ENCODE measurements at places on chromosomes 11 and 22.

- no peak for DNase-seq
Measured at GRCh38 chr22:33720166-33720878, 200.0 kb downstream of the LARGE1 start.

- no peak for DNase-seq
Measured at GRCh38 chr11:67435727-67436458, 1.6 kb downstream of the PTPRCAP start.

GRCh38 chr11:101323997-101324396 lies 194.4 kb upstream of the PGR start:
- no peak for DNase-seq

DNA sequence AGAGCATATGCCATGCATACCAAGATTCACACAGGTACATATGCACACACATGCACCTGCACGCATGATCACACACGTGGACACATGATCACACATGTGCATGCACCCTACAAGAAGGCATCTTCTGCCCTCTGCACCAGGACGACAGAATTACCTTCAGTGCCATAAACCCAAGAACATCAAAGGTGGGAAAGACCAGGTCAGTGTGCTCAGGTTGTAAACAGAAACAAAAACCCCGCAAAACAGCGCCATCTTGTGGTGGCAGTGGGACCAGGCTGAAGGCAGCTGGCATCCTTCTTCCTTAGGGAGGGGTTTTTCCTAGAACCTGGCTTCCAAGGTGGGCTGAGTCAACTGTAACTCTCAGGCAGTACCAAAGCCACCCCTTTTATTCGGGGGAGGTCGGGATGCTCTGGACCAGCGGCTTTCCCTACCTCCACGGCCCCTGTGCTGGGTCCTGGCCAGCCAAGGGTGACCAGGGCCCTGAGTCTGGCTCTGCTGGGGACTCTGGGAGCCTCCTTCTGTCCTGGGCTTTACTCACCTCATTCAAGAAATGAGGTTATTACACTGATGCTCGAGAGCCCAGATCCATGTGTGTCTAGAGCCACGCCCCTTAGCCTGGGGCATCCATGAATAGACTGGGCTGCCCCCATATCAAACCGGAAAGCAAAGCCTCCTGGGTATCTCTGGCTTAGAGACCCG lies 69.4 kb upstream of the FGF3 start:
- DNase-seq, result peak; percentile 61

GRCh38 chr11:104819107-104819506 lies 79.2 kb downstream of the CASP12 start:
- no peak for DNase-seq

DNA sequence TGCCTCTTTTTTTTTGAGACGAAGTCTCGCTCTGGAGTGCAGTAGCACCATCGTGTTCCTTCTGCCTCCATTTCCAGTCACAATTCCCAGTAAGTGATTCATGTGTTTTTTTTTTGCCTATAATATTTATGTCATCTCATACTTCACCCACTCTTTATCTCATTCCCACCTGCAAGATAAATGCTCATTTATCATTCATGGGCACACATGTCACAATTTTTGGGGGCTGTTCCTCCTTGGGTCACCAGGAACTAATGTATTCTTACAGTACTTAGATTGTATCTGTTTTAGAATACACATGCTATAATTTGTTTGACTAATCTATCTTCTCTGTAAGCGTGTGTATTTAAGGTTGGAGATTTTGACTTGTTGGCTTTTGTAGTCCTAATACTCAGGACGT lies 222.7 kb downstream of the SWAP70 start:
- DNase-seq, result no peak

- no peak for DNase-seq
Measured at GRCh38 chr11:43928721-43929120, 13.7 kb upstream of the C11orf96 start.

DNA sequence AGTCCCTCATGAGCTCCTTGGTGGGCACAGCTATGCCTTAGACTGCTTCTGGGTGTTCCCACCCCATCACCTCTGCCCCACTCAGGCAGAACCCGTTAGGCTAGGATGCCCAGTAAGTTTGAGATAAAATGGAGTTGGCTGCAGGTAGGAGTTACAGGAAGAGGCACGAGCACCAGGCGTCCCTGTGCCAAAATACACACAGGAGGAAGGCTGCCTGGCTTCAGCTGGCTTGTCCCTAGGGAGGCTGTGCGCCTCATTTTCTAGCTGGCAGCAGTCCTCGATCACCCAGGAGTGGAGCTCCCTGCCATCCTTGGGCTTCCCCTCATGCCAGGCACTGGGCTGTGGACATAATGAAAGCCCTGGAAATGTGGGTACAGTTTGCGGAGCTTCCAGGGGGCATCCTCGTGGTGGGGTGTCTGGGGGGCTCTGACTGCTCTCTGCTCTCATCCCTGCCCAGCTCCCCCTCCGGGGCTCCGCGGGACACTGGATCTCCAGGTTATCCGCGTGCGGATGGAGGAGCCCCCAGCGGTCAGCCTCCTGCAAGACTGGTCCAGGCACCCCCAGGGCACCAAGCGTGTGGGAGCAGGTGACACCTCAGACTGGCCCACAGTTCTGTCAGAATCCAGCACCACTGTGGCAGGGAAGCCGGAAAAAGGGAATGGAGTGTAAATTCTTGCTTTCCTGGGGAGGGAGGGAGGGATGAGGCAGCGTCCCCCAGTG lies 12.3 kb upstream of the MARK2 start:
- DNase-seq, result no peak

GRCh38 chr11:77501758-77502157 lies 27.9 kb upstream of the PAK1 start:
- DNase-seq, result no peak

- no peak for DNase-seq
Measured at GRCh38 chr11:7014118-7014517, 6.0 kb downstream of the ZNF214 start.

- no peak for DNase-seq
Measured at GRCh38 chr11:119764108-119764868, 35.3 kb upstream of the NECTIN1 start.

- DNase-seq, result no peak
Measured at GRCh38 chr11:93603225-93604007, 58.1 kb upstream of the CEP295 start.

- DNase-seq, result no peak
Measured at GRCh38 chr11:134052395-134052987, 16.4 kb upstream of the JAM3 start.

DNA sequence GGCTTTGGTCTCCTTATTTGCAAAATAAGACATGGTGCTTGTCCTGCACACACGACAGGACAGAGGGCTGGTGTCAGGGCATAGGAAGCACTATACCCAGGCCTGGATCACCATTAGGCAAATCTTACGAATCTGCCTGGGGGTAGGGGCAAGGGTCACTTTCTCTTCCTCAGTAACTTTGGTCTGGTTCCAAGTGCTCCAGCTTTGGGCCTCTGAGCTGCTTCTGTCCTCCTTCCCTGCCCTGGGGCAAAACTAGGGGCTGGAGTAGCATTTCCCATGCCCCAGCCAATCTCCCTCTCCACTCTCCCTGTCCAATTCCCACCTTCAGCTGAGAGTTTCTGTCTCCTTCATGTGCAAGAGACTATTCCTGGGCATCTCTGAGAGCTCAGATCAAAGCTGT lies 123.7 kb upstream of the NECTIN1 start:
- DNase-seq, result no peak

DNA sequence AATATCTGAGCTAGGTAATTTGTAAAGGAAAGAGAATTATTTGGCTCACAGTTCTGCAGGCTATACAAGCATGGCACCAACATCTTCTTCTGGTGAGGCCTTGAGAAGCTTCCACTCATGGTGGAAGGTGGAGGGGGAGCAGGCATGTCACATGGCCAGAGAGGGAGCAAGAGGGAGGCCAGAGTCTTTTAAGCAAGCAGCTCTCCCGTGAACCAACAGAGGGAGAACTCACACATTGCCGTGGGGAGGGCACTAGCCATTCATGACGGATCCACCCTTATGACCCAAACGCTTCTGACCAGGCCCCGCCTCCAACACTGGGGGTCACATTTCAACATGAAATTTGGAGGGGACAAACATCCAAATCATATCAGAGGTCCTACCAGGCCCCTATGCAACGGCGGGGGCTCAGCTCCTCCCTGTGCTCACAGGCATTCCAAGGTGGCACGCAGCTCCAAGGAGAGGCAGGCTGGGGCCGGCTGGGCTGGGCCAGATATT lies 4.6 kb downstream of the C11orf96 start:
- no peak for DNase-seq

GRCh38 chr22:30447656-30448055 lies 22.1 kb downstream of the MTFP1 start:
- DNase-seq, result no peak

GRCh38 chr22:29581799-29582198 lies 886 bp upstream of the NIPSNAP1 start:
- no peak for DNase-seq

GRCh38 chr11:98561252-98561651 lies 459.5 kb upstream of the CNTN5 start:
- DNase-seq, result no peak

GRCh38 chr22:31937341-31937740 lies 7.0 kb upstream of the YWHAH start:
- no peak for DNase-seq

- DNase-seq, result no peak
Measured at GRCh38 chr22:19810381-19811201, 44.1 kb downstream of the GNB1L start.

DNA sequence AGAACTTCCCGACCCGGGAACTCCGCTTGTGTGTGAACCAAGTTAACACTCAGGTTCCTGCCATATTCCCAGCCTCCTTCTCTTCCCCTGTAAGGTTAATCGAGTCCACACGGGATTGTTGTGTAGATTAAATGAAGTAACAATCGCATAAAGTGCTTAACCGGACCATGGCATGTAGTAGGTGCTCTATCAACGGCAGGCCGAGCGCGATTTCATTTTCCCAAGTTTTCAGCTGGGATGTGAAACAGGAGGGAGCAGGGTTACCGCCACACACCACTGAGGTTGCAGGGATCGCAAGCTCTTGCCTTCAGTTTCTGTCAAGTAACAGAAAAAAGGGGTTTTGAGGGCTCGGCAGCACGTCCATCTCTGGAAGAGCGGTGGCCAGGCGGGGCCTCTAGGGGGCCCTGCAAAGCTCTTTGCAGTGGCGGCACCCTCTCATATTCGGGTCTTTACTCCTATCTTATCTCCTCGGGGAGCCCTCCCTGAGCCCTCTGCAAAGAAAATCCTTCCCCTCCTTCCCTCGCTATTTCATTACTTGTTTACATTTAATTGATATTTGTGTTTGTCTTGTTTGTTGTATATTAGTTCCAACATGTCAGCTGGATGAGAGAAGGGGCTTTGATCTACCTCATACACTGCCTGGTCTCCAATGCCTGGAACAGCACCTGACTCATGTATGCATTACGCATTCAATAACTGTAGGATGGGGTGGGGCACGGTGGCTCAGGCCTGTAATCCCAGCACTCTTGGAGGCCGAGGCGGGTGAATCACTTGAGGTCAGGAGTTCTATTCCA lies 816 bp upstream of the PLEKHA7 start:
- peak; percentile 23 for DNase-seq

- DNase-seq, result no peak
Measured at GRCh38 chr11:561148-562003, 606 bp downstream of the RASSF7 start.

DNA sequence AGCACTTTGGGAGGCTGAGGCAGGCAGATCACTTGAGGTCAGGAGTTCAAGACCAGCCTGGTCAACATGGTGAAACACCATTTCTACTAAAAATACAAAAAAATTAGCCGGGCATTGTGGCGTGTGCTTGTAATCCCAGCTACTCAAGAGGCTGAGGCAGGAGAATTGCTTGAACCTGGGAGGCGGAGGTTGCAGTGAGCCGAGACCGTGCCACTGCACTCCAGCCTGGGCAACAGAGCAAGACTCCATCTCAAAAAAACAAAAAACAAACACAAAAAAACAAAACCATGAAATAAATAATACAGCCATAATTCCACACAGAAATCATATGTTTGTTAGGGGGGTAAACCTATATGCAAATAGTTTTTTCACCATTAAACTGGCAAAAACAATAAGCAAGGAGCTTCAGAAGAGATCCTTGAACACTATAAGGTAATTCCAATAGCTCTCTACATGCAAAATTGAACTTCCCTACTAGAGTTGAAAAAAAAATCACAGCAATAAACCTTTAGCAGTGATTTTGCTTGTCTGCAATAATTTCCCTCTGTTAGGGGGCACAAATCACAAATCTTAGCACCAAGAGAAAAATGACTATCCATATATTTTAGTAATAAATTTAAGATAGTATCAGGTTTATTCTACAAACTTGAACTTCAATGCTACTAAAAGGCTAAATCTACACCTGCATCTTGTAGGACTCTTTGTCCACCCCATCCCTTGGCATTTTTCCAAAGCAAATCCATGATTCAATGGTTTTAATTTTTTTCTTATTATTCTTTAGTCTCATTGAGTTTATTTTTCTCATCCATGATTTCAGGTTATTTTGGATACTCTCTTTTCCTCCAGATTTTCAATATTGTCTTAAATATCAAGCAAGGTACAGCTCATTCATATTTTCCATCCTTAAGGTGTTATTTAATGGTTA lies 3.9 kb downstream of the CSTF3 start:
- DNase-seq, result no peak

DNA sequence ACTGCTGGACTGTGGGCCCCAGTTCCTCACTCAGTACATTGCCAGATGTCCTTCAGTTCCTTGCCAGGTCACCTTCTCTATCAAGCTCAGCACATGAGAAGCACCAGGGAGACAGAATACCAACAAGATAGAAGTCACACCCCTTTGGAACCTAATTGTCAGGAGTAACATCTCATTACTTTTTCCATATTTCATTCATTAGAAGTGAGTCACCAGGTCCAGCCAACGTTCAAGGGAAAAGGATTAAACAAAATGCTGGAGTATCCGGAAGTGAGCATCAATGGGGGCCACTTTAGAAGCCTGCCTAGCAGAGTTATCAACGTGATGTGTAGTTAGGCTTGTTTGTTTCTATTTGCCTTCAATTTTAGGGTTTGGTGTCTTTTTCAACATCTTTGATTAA lies 569.3 kb downstream of the MIAT start:
- DNase-seq, result no peak

DNA sequence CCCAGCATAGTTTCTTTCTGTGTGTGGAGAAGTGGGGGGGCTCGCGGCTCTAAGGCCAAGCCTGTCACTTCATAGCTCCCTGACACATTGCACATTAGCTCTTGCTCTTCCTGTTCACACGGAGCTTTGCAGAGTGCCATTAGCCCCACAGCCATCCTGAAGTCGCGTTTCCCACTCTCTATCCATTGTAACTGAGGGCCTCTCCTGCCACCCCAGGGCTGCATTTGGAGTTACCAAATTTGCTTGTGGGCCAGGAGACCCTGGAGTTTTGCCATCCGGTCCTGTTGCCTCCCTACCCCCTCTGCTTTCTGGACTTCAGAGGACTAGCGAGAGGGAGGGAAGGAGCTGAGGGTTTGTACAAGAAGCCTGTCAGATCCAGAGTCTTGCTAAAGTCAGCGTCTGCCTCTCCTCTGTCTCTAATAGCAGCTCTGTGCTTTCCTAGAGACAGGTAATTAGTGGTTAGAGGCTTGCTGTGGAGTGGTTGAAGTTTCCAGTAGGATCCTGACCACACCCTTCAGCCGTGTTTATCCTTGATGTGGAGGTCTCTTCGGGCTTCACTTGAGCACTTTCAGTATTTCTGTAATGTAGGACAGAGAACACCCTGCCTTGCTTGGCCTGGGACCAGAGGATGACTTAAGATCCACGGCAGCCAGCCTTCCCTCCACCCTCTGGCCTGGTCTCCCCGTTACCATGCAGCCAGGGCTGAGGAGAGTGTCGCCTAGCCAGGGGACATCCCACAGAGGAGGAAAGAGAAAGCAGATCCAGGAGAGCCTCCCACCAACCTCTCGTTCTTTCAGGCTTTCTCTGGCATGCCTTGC lies 14.1 kb downstream of the DCPS start:
- DNase-seq, result no peak

- DNase-seq, result no peak
Measured at GRCh38 chr11:78787696-78788095, 213.0 kb upstream of the NARS2 start.

GRCh38 chr11:15687342-15687741 lies 572.6 kb downstream of the INSC start:
- no peak for DNase-seq

Data from CD4-positive, alpha-beta T cell treated with Interleukin-12 subunit alpha and Interleukin-12 subunit beta, for 1 hour (primary cell).